Fibroblast of pulmonary artery (primary cell): ENCODE measurements at places on chromosomes 7 and 10.
A peak's percentile ranks its signal among the peaks of the same experiment; 100 is the strongest.

DNA sequence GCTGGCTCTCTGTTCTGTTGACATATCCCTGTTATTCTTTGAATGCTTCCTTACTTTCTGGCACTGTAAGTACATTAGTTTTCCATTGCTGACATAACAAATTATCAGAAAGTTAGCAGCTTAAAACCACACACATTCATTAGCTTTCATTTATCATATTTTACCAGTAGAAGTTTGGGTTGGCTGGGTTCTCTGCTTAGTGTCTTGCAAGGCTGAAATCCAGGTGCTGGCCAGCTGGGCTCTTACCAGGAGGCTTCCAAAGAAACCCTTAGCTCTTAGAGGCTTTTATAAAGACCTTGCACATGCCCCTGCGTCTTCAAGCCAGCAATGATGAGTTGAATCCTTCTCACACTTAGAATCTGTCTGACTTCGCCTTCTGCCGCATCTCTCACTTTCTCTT is 160.6 kb downstream of the MLLT10 start:
- no peak for DNase-seq

- no peak for DNase-seq
Observed at GRCh38 chr10:22634093-22634492, 80.3 kb downstream of the PIP4K2A start.

- DNase-seq: peak; percentile 13
Observed at GRCh38 chr7:74586258-74587175, 71.0 kb upstream of the GTF2I start.

- DNase-seq: peak; percentile 21
Observed at GRCh38 chr10:51602326-51602725, 97.1 kb downstream of the CSTF2T start.

DNA sequence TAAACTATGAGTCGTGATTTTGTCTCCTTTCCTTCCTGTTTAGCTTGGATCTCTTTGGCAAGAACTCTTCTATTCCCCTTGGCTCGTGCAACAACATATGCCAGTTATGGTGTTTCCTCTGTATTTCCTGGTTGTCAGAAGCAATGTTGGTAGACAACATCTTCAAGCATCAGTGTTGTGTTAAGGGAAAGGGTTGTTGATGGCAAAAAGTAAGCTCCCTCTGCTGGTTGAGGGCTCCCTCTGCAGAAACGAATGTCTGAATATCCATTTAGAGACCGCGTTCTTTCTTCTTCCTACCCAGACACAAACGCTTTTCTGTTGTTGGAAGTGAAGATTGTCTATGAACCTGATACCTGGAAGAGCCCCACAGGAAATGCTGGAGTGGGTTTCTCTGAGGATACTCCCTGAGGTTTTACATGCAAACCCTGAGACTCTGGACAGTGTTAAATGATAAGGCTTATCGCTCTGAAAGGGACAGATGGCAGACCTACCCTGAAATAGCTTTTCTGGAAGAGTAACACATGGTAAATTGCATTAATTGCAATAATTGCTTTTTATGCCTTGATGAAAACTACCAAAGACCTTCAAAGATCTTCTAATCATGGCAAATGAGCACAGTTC is 23.5 kb upstream of the C1QL3 start:
- peak; percentile 62 for DNase-seq

GRCh38 chr10:49180444-49180860 is 7.7 kb downstream of the TMEM273 start:
- no peak for DNase-seq

GRCh38 chr10:49307921-49308320 is 9.0 kb downstream of the C10orf71 start:
- no peak for DNase-seq

- no peak for DNase-seq
Observed at GRCh38 chr7:24912424-24912823, 67.6 kb downstream of the OSBPL3 start.

- no peak for DNase-seq
Observed at GRCh38 chr10:11677480-11677879, 64.7 kb upstream of the ECHDC3 start.

- peak; percentile 85 for DNase-seq
Observed at GRCh38 chr7:89232-90019, 102.9 kb upstream of the FAM20C start.

DNA sequence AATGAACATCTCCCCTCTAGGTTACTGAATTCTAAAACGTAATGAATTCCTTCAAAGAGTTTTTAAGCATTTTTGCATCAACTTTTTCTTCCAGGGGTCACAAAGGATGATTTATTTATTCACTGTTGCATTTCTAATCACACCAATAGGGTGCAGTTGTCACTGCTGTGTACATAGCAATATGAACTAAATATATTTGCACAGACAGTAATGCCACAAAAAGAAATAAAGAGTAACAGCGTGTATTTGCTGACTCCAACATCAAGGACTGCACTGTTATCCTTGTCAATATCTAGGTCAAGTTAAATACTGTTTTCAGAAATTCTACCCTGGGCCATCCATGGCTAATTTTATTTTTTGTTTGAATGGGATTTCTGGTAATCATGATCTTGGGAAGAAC is 138.0 kb downstream of the FRMD4A start:
- no peak for DNase-seq

DNA sequence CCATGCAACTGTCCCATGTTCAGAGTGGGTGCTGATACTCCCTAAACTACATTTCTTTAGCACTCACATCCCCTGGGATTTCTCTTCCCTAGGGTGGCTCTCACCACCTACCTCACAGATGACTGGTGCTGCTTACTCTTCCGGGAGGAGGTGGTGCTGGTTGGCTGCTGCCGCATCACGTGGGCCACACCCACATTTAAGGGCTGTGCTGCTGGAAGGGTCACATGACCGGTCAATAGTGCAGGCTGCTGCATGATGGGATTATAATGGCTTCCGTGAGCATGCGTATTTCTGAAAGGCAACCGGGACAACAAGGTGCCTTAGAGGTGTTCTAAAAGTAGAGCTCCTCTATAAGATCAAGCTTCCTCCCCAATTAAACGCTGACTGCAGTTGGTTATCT is 76.8 kb downstream of the CLEC2L start:
- no peak for DNase-seq

- no peak for DNase-seq
Observed at GRCh38 chr7:157521061-157521731, 184.4 kb downstream of the DNAJB6 start.

DNA sequence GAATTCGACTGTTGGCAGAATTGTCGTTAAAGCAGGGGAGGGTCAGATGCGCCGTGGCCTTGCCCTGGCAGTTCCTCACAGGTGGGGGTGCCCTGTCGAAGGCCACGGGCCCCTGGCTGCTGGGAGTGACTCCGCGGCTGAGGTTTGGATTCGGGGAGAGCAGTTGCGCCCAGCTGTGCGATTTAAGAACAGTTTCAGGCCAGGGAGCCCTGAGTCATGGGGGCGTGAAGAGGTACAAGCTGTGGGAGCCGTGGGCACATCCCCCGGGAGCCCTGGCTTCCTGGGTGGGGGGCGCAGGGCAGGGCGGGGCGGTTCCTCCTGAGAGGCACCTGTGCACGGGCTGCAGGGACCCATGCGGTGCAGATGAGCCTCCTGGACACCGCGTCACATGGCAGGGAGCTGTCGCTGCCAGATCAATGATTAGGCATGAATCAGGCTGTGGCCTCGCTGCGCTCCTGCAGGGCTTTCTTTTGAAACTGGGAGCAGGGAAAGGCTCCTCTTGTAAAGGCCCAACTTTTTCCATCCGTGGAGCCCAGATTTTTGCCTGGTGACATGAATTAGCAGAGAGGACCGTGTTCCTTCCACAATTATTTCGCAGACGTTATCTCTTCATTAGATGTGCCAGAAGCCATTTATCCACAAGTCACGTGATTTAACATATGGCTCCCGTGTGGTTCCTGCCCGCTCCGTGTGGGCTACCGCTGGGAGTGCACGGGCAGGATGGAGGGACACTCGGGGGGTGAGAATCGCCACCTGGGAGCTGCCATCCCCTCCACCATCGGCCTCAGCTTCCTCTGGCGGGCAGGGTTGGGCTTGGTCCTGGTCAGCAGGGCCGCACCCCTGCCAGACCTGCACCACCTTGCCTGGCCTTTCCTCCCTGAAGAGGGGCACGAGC is 918 bp downstream of the PWWP2B start:
- peak; percentile 34 for DNase-seq

GRCh38 chr10:106682175-106682574 is 482.3 kb downstream of the SORCS1 start:
- peak; percentile 8 for DNase-seq

DNA sequence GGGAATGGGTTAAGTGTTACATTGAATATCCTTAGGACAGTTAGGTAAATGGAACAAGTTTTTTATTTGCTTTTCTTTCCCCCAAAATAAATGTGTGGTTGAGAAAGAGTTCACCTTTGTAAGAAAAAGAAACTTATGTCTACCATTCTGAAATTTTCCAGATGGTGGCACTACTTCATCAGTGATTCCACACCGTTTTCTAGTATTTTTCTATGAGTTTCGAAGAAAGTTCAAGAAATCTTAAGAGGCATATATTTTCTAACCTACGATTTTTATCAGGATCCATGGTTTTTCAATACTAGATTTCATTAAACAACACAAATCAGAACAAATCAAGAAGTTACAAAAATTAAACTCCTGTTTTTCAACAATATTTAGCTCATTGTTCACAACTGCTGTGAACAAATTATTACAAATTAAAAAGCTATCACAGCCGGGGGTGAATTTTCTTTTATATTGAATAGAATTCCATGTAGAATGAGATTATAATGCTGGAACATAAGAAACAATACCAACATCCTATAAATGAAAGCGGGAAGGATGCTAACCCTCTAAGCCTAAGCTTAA is 163.1 kb upstream of the NPVF start:
- peak; percentile 48 for DNase-seq

- DNase-seq: no peak
Observed at GRCh38 chr7:94244760-94245159, 149.9 kb upstream of the COL1A2 start.

- DNase-seq: no peak
Observed at GRCh38 chr7:103348452-103348851, 1.0 kb downstream of the PSMC2 start.

- DNase-seq: no peak
Observed at GRCh38 chr7:94261067-94261466, 133.6 kb upstream of the COL1A2 start.

GRCh38 chr7:28503396-28503795 is 91.1 kb downstream of the CREB5 start:
- no peak for DNase-seq

DNA sequence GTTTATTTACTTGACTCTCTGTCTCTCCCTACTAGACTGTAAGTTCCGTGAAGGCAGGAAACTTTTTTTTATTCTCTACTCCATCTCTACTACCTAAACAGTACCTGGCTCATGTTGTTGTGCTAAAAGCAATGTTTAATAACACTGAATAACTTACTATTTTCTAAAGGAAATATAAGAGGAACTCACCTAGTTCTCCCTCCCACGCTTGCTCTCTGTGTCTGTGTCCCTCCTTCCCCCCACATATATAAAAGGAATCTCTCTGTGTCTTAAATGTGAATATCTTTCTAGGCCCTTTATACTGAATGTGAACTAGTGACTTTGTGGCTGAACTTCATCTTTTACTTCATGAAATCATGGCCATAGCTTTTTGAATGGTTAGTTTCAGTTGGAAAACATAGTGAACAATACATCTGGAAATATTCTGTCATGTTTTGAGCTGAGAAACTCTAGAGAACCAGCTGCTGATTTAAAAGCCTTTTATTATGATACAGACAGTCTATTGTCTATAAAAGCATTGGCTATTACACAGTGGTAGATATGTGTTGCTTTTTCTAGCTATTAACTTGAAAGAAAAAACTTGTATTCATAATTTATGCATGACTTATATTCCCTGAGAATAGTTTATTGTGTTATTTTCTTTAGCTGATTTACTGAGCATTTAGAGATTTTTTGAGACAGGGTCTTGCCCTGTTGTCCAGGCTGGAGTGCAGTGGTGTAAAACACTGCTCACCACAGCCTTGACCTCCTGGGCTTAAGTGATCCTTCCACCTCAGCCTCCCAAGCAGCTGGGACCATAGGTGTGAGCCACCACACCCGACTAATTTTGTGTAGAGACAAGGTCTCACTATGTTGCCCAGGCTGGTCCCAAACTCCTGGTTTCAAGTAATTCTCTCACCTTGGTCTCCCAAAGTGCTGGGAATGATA is 42.5 kb downstream of the VCL start:
- DNase-seq: no peak

GRCh38 chr10:51910189-51910588 is 210.8 kb upstream of the CSTF2T start:
- no peak for DNase-seq

- peak; percentile 23 for DNase-seq
Observed at GRCh38 chr10:89867964-89868363, 166.6 kb downstream of the KIF20B start.

DNA sequence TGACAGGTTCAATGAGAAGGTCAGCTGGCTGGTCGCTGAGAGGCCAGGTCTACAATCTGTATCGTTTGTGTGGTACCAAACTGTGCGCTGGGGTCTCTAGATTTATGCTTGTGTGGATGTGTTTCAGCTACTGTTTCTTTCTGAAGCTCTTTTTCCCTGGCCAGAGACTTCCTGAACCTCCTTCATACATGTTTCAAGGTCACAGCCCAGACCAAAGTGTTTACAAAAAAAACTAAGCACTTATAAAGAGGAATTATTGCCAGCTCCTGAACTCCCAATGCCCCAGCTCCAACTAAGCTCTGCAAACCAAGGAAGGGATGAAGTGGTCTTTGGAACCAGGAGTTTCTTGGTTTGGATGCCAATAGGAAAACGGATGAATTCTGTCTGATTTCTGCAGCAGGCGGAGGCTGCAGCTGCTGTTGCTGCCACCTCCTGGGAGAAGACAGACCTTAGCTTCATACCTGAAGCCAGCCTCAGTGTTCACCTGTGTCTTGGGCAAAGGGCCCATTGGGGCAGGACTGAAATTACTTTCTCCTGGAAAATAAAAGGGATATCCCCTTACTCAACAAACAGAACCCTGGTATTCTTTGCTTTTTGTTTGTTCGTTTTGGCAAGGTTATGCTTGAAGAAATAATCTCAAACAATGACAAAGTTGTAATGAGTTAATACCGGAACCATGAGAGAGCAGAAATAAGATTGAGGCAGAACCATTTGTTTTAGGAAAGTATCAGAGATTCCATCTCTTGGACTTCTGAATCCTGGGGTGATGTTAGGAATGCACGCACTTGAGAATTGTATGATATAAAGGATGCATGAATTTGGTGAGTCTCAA is 24.6 kb upstream of the MKLN1 start:
- peak; percentile 44 for DNase-seq

DNA sequence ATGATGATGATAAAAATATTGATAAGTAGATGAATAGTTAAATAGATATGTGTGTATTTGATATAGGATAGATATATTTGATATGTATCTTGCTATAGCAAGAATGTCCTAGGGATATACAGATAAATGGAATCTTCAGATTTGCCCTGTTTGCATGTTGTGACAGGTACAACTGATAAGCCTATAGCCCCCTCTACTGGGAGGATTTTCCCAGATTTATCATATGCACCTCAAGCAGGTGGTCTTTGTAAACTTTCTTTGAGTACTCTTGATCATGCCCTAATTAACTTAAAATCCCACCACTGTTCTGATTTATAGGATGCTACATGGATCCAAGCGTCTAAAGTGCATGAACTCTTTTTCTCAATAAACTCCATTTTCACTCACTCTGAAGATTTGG is 1050.7 kb downstream of the SORCS3 start:
- DNase-seq: no peak
